ENCODE measurements at places on chromosomes 2 and 18.

GRCh38 chr2:275466-275865 is 10.7 kb downstream of the ACP1 start:
- no peak for DNase-seq

DNA sequence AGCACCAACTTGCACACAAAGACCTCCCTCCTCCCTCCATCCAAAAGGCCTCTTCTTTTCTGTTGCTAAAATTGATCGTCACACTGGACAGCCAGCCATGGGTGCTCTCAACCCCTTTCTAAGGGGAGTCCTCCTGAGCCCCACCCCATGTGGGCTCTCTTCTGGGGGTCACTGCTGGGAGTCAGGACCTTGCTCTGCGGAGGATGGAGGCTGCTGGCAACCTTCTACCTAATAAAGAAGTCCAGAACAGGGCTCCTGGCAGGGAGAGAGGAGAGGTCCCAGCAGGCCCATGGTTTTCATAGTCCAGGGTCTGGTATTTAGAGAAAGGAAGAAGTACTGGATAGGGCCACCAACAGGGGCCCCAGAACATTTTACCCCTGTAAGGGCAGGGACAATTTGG is 67.6 kb upstream of the OTOS start:
- no peak for DNase-seq

DNA sequence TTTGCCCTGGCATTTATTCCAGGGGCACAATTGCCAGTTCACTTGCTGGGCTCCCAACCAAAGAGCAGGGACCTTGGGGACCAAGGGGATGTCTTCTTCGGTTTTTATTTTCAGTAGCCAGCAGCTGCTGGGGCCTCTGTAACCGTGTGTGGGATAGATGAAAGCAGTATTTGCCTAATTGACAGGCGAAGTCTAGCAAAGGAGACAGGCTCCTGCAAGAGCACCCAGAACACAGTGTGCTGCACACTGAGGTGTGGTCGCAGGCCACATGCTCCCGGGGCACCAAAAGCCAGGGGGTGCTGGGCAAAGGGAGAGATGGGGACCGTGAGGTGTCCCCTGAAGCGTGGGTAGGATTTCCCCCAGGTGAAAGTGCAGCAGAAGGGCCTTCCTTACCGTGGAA is 5.3 kb downstream of the SAG start:
- DNase-seq = no peak

- no peak for DNase-seq
These were observed 198.2 kb downstream of the SEPTIN10 start for GRCh38 chr2:109415581-109416013.

- DNase-seq = no peak
These were observed 71.2 kb downstream of the FIGN start for GRCh38 chr2:163664610-163665009.

DNA sequence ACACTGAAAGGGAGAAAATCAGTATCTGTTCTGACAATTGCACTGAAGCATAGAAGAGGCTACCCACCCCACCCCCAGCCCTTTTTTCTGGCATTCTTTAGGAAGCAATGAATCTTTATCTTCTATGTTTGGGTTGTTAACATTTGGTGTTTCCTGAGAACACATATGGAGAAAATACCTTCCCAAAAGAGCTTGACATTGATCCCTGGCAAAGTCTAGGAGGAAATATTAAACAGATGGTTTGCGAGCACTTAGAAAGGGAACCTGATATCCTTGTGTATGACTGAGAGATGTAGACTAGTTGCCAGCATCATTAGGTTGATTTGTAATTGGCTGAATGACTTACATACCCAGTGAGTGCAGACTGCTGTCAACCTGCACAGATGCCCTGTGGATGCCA is 42.9 kb downstream of the DOK1 start:
- no peak for DNase-seq

- DNase-seq = no peak
These were observed 6.4 kb downstream of the IL1RL1 start for GRCh38 chr2:102317715-102318114.

DNA sequence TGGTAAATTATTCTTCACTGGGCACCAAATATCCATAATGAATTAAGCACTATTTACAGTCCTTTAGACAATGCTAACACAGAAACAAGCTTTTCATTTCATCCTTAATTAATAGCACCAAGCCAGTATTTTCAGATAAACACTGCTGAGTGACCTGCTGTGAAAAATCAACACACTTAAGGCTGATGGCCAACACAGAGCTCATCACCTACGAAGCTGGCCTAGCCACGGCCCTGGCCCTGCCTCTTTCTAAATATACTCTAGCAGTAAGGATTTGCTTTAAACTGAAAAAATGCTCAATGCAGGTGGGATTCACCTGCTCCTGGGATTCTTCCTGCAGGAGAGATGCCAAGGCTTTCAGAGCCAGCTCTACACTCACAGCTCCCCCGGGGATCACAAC is 18.4 kb downstream of the CYB5A start:
- no peak for DNase-seq

DNA sequence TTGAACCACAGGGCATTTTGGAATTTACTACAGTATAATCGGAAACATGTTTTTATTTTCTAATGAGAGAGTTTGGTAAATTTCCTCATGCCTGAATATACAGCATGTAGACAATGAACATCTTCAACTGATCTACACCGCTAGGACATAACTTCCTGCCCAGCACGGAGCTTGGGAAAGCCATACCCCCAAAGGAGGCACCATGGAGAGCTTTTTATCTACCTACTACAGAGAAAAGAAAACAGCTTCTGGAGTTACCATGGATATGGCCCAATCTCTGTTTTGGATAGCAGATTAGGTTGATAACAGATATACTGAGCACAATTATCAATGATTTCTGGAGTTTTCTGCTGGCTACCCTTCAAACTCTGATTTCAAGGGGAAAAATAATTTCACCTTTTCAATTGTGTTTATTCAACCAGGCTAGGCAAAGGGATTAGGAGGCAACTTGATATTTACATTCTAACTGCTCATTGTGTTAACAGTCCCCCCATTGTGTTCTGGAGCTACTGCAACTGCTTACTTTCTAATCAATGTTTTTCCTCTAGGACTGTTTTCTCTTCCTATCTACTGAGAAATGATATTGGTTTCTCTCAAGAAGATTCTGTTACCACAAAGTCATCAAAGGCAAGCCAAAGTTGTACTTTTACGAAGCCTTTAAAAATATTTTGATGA is 123.0 kb upstream of the ARHGAP28 start:
- no peak for DNase-seq

DNA sequence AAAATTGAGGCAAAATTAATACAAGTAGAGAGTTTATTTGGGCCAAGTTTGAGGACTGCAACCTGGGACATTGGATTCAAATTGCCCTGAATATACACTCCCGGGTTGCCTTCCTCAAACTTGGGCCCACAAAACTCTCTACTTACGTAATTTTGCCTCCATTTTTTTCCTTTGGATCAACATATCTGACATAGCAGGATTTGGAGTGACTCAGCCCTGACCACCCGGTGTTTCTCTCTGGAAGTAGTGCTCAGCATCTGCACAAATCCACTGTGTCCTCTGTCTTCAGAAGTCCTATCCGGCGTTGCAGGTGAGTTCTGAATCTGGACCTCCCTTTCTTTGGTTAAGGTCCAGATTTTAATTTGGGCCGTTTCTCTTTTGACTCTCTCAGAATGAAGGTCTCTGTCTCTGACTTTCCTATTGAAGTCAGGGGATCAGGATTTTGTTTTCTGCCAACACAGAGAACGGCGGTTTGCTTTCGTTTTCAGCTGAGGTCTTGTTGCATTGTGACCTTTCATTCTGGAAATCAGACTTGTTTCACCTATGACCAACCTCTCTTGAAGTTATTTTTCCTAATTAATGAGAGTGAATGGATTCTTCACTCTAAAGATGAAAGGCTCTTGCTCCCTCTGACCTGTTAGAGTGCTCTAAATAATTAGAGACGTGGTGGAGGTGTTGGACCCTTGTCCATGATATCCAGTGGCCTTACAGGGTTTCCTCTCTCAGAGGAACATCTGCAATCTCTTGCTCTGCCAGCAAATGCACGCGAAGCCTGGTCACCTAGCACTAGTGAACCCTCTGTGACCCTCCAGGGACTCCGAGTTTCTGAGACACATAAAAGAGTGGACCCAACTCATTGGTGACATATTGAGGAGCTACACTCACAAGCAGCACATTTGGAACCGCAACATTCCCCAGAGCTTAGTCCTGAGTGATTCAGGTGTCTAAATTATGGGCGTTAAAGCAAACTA is 13.6 kb downstream of the TCF23 start:
- no peak for DNase-seq

DNA sequence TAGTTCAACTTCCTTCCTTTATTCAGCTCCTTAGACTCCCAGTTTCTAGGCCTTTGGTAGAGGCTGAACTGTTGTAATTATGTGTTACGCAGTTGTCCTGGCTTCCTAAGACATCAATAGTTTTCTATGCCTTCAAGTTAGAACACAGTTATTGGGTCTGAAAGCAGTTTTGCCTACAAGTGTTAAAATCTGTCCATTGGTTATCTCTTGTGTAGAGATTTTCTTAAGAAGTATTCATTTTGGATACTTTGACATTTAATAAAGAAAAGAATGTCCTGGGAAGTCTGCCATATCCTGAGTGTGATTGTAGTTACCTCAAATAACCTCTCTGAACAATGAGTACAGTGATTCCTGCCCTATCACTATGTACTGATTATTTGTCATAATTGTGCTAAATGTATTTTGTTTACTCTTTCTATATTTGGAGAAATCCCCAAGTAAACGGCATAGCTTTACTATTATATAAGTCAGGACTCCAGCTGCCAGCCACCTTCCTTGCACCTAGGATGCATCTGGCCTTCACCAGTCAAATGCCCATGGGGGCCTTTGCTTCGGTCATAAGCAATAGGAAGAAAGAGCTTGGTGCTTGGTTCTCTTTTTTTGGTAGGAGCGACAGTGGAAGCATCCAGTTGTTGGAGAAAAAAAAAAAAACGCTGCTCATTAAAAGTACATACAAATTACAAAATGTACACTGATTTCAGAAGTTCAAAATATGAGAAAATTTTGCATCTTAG is 449.5 kb upstream of the PKDCC start:
- no peak for DNase-seq

DNA sequence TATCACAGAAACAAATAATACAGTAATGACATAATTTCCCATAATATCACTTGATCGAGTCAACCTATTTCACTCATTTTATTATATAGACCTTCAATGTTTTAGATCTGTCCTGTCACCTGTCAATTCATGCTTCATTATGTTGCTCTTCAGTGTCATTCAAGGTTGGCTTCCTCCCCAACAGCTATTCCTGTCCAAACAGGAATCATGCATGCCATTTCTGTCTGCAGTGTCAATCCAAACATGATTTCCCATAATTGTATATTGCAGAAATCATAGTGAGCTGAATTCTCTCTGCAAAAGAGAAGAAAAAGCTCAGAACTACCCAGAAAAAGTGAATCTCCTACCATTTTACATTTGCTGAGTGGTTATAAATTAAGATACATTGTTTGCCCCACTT is 628.6 kb downstream of the NR4A2 start:
- DNase-seq = no peak

- no peak for DNase-seq
These were observed 1.1 kb upstream of the SULT6B1 start for GRCh38 chr2:37189452-37190153.

GRCh38 chr18:43563780-43564179 is 286.5 kb upstream of the SYT4 start:
- DNase-seq = no peak

DNA sequence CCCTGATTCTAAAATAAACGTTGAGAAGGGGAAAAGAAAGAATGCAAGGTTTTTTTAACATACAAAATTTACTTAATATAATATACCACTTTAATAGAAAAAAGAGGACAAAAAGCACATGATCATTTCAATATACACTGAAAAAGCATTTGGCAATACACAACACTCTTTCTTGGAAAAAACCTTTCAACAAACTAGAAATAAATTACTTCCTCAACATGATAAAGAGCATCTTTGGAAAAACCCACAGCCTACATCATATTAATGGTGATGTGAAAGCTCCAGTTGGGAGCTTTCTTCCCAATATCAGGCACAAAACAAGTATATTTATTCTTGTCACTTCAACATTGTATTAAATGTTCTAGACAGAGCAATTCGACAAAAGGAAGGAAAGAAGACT is 3.0 kb upstream of the POLR1B start:
- no peak for DNase-seq

GRCh38 chr2:240149943-240150784 is 9.7 kb upstream of the OTOS start:
- no peak for DNase-seq

- no peak for DNase-seq
These were observed 208.8 kb upstream of the TWIST2 start for GRCh38 chr2:238638982-238639628.

- DNase-seq = no peak
These were observed 288.9 kb upstream of the FBXO11 start for GRCh38 chr2:48195169-48195568.

DNA sequence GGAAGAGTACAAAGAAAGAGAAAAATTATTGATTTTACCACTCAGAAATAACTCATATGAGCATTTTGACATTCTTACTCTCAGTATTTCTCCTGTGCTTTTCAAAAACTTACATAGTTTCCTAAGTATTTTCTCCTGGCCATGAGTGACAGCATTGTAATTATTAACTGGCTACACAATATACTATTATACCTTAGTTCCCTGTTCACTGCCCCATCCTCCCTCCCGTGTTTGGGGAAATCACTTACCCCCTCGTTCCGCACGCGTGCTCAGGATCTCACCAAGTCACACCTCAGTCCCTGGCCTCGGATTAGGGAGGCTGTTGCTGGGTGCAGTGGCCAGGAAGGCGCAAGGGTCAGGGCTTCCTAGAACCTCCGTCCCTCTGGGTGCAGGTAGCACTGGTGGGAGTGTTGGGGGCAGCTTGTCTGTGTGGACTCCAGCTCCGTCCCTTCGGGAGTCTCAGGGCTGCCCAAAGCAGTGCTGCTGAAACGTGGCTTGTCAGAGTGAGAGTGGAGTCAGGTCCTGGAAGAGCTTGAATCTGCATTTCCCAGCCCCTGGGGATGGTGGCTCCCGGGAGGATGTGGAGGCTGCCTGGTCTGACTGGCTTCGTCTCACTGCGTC is 23.2 kb downstream of the ATG4B start:
- DNase-seq = no peak

- no peak for DNase-seq
These were observed 2037.8 kb upstream of the LRRTM1 start for GRCh38 chr2:82342356-82342755.

- no peak for DNase-seq
These were observed 201.4 kb downstream of the RBM43 start for GRCh38 chr2:151060287-151060686.

DNA sequence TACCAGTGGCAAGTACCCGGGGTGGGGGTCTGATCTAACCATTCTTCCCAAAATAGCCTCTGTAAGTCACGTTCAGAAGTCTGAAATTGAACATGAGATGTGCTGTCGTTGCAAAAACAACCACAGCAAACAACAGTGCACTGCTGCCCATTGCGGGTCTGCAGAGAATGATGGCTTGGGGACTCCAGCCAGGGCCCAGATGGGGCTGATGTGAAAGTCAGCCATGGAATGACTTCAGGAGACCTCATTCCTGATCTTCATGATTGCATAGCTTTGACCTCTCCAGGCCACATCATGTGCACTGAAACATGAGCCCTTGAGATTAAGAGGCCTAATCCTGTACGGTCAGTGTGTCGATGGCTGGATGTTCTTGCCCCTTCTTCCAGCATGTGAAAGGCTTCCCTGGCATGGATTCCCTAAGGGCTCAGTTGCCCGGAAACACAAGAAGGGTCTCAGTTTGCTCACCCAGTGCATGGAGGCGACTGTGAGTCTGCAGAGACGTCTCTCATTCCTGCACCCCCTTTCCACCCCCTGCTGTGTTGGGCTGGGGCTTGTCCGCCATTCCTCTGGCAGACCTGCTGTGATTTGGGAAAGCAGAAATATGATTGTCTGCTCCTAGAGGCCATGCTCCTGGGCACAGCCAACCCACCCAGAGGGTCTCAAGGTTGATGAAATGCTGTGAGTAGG is 191.6 kb downstream of the SEPTIN10 start:
- DNase-seq = no peak

GRCh38 chr2:72543497-72544216 is 282.2 kb downstream of the EXOC6B start:
- DNase-seq = no peak
